T-helper 1 cell (primary cell): ENCODE measurements at places on chromosomes 3 and 15.
A peak's percentile ranks its signal among the peaks of the same experiment; 100 is the strongest.

DNA sequence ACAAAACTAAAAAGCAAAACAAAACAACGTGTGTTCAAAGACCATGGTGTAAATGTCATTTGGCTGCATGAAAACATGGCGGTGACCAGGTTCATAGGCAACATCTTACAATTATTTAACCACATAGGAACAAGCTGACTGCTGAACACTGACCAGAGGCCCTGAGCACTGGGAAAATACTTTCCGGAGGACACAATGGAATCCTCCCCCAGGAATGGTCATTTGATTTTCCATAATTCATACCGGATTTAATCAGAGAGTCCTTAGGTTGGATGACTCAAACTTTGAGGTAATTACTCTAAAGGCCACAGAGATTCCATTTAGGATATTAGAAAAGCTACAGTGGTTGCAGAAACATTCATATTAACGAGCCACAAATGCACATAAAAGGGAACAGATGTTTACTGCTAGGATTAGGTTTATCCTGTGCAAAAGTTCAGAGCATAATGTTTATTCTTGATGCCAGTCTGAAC is 254.7 kb downstream of the NR1D2 start:
- no peak for DNase-seq

DNA sequence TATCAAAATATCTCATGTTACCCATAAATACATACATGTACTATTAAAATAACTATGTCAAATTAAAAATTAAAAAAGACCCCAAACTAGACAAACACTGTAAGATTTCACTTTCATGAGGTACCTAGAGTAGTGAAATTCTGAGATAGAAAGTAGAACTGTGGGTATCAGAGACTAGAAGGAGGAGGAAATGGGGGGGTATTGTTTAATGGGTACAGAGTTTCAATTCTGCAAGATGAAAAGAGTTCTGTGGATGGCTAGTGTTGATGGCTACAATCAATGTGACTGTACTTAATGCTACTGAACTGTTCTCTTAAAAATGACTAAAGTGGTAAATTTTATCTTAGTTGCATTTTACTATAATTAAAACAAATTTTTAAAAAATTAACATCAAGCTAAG is 36.6 kb downstream of the RFX7 start:
- DNase-seq = no peak

- DNase-seq = no peak
Observed at GRCh38 chr15:34013746-34014145, 25.3 kb downstream of the AVEN start.

DNA sequence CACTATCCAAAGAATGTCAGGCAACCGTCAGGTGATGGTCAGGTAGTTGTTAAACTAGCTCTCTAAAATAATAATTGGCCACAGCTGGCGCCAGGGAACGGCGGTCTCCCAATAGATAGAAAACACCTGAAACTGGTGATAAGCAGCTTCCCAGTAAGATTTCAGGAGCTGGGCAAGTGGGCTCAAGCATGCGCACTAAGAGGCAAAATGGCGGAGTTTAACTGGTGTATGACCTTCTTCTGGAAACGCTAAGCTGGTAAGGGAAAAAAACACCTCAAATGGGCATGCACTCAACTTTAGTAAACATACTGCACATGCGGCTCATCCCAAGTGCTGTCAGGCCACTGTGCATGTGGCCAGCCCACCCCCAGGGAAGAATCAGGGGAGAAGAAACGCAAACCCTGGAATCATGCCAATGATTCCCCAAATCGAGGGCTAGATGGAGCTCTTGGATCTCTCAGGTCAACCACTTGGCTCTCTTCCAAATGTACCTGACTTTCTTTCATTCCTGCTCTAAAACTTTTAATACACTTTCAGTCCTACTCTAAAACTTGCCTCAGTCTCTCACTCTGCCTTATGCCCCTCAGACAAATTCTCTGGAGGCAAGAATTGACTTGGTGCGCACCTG is 195.0 kb downstream of the ZNF621 start:
- no peak for DNase-seq

DNA sequence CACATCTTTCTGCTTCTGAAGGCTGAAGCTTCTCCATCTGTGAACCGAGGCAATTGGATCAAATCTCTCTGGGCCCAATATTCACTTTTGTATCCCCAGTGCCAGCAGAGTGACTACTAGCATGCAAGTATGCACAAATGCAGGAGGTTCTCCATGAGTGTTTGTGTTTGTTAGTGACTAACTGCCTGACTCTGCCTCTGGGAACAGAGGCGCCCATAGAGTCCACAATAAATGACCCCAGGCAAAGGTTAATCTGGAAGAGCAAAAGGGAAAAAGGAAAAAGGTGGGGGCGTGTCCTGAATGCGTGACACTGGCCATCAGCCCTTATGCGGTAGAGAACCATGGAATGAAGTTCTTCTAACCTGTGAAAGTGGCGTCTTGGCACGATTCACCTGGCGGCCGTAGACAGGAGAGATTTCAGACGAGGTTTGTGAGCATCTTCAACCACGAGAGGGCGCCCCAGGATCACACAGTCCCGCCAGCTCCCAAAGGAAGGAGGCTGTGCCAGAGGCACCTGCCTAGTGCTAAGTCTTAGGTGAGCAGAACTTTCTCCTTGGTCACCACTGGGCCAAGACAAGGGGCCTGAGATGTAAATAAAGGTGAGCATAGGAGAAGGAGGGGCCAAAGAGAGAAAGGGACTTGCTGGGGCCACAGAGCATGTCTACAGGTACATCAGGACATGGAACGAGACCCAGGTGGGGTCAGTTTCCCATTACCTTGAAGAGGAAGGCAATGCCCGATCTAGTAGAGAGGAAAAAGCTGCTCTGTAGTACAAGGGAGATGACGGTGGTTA is 44.2 kb downstream of the RBPMS2 start:
- DNase-seq = peak; percentile 72

- DNase-seq = no peak
Observed at GRCh38 chr3:100603469-100603868, 5.9 kb upstream of the ADGRG7 start.

- DNase-seq = no peak
Observed at GRCh38 chr3:66598168-66598567, 97.3 kb upstream of the LRIG1 start.

DNA sequence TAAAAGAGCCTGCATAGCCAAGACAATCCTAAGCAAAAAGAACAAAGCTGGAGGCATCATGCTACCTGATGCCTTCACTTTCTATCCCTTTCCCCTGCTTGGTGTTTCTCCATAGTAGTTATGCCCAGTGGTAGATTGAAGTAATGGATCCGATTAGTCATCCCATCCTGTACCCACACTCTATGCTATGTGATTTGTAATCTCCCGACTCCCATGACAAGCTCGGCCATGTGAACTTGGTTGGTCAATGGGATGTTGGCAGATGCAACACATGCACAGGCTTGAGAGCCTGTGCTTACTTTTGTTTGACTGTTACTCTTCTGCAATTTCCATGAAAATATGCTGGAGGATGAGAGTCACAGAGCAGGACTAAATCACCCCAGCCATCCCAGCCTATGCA is 334.9 kb upstream of the DPH6 start:
- DNase-seq = no peak

DNA sequence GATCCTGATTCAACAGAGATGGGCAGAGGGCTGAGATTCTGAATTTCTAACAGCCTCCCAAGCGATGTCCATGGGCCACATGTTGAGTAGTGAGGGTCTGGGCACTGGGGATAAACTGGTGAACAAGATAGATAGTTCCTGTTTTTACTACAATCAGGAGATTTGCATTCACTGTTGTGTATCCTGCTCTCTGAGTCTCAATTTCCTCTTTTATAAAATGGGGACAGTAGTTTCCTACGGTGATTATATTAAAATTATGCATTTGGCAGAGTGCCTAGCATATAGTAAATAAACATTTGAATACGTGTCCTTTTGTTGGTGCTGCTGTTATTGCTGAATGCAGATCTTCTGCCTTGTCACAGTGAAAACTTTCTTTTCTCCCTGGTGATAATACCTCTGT is 102.5 kb downstream of the MYH15 start:
- no peak for DNase-seq

DNA sequence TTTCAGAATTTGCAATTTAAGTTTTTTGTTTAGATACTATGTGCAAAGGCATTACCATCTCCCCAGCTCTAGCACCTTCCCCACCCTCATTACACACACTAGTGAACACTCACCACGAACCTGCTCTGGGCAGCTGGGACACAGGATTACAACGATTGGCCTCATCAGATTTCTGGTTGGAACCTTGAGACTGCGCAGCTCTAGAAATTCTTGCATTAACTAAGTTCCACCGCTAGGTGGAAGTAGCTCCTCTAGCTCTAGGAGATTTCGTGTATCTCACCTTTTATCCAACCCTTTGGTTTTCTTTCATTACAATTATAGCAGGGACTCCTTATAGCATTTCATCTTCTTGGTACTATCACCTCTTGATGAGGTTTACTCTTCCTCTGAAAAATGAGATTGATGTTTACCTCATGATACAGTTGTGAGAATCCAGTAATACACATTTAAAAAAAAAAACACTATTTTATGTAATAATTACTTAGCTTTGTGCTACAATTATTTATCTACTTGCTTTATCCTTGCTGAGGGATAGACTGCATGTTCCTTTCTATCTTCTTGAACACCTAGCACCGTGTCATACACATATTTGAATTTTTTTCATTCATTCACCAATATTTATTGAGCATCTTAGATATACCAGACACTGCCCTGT is 28.7 kb upstream of the PLOD2 start:
- DNase-seq = peak; percentile 27

DNA sequence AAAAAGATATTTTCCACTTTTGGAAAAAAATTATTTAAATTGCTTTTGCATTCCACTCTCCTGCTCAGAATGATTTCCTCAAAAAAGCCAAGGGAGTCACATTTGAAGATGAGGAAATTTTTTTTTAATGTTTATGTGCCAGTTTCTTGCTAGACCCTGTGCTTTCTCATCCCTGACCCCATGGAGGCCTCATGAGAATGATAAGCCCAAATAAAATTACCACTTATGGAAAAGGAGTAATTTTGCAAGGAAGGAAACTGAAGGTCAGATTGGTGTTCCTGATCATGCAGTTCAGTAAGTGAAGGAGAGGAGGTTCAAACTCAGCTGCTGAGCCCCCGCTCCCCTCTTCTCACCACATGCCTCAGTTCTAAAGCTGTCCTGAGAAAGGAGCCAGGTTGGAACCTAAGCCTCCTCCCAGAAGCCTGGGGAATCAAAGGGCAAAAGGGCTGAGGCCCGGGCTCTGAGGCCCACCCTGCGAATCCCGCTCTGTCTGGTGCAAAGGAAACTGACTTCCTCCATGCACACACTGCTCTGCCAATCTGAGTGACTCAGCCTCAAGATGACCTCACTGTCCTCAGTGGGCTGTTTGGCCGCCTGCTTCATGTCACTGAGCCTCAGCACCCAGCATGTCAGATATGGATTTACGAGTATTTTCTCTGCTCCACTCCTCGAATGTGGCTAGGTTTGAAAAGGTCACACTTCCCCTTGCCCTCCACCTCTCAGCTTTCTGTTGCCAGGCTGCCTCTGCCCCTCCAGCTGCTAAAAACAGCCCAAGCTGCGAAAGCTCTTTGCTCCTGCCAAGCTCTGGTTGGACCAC is 56.9 kb upstream of the FLNB start:
- no peak for DNase-seq

- DNase-seq = no peak
Observed at GRCh38 chr3:62128051-62128450, 245.3 kb downstream of the FEZF2 start.

- DNase-seq = no peak
Observed at GRCh38 chr3:32412887-32413286, 21.2 kb downstream of the CMTM7 start.

DNA sequence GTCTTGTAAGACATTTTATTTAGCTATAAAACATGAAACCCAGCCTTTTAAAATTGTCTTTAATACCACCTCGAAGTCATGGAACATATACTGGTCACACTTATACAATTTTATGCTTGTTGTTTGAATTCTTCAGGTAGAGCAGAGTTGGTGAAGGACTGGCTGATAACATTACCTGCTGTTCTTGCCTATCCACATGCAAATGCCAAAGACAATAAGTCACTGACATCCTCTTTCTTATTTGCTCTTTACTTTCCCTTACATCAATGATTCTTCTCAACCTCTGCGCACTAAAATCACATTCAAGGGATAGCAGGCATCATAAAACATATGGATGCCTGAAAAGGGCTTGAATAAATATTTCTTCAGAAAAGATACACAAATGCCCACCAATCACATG is 392.5 kb upstream of the ATP11B start:
- DNase-seq = no peak

DNA sequence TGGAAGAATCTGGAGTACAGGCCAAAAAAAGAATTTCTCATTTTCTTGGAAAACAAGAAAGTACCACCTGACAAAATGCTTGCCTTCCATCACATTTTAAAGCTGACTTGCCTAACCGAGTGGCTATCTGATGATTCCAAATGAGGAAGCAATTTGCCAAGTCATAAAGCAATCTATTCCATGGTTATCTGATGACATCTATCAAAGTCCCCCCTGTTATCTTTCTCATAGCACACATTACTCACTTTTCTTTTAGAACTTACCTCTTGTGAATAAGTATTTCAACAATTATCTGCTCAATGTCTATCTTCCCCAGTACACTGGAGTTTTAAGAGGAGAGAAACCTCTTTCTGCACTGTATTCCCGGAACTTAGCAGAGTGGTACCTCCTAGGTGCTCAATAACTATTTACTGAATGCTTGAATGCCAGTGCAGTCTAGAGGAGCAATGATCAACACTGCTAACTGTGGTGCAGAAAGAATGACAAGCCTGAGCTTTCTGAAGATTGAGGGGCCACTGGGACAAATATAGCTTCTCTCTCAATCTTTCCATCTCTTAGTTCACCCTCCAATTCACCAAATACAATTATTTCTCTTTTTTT is 186.3 kb upstream of the ATP11B start:
- no peak for DNase-seq

DNA sequence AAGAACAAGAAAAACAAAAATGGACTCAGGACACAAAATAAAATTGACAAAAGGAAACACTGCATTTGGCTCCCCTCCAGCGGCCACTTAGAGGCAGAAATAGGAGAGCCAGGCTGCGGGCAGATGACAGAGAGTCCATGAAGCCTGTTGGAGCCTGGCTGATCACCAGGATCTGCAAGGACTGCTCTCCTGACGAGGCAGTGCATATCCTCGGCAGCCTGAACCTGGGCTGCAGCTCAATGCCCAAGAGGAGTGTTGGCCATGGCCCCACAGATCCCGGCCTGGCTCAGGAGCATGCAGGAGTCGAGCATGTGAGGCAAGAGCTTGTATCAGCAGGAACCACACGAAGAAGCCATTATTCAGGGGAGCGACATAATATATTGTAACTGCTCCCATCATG is 199.8 kb downstream of the STT3B start:
- no peak for DNase-seq

- DNase-seq = no peak
Observed at GRCh38 chr3:155070932-155071387, 9.2 kb upstream of the MME start.

- DNase-seq = no peak
Observed at GRCh38 chr3:1072041-1072440, 20.8 kb upstream of the CNTN6 start.

- DNase-seq = no peak
Observed at GRCh38 chr3:17800232-17800631, 57.8 kb upstream of the TBC1D5 start.

GRCh38 chr3:143351895-143352608 is 232.5 kb downstream of the CHST2 start:
- no peak for DNase-seq

GRCh38 chr3:156290924-156291271 is 170.5 kb downstream of the KCNAB1 start:
- DNase-seq = no peak

- DNase-seq = no peak
Observed at GRCh38 chr3:124859025-124859424, 28.1 kb downstream of the ITGB5 start.

- no peak for DNase-seq
Observed at GRCh38 chr3:101928890-101929289, 79.6 kb downstream of the NFKBIZ start.
